ENCODE measurements at places on chromosomes 3 and 15.

GRCh38 chr3:160134454-160134853 is 90.8 kb upstream of the C3orf80 start:
- no peak for DNase-seq

DNA sequence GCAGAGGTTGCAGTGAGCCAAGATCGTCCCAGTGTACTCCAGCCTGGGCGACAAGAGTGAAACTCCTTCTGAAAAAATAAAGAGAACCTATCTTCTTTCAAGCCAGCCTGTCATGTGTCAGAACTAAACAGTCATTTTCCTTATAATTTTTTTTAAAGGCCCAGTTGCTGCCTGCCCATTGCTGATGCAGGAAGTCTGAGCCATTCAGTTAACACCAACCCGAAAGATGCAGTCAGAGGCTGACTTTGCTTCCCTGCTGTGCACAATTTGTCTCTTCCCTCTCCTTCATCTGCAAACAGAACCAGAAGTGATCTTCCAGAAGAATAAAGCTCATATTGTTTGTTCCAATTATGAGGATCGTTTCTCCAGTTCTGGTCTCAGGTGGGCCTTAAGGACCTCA is 220.6 kb downstream of the SLCO3A1 start:
- DNase-seq = no peak

DNA sequence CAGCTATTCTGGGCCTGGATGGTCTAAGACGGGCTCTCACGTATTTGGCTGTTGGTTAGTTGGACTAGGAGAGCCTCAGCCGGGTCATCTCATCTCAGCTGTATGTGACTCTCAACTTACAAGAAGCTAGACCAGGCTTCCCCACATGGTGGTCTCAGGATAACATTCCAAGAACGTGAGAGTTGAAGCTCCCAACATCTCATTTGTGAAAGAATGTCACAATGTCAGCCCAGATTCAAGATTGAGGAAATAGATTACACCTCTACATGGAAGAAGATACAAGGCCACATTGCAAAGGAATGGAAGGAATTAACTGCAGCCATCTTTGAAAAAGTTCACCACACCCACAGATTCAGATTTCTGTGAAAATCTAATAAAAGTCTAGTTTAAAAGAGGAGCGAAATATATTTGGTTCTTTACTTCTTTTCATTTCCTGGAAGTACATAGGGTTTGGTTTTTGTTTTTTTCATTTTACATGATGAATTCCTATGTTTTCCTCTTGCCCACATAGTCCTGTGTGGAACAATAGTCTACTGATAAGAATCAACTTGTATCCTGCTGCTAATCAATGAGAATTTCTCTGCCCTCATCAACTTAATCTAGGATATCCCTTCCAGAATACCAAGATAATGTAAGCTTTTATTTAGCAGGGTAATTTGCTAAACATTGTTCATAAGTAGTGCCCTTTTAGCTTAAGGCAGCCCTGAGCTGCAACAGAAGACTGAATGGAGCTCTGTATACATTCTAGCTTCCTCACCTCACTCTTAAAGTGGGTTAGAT is 116.5 kb downstream of the CMSS1 start:
- no peak for DNase-seq

- DNase-seq = no peak
Observed at GRCh38 chr3:159944781-159945180, 43.9 kb upstream of the IL12A start.

- no peak for DNase-seq
Observed at GRCh38 chr3:14871456-14872200, 52.9 kb downstream of the FGD5 start.

- DNase-seq = no peak
Observed at GRCh38 chr3:113731694-113732093, 14.4 kb downstream of the NAA50 start.

- DNase-seq = no peak
Observed at GRCh38 chr15:88976656-88977055, 63.5 kb upstream of the MFGE8 start.

DNA sequence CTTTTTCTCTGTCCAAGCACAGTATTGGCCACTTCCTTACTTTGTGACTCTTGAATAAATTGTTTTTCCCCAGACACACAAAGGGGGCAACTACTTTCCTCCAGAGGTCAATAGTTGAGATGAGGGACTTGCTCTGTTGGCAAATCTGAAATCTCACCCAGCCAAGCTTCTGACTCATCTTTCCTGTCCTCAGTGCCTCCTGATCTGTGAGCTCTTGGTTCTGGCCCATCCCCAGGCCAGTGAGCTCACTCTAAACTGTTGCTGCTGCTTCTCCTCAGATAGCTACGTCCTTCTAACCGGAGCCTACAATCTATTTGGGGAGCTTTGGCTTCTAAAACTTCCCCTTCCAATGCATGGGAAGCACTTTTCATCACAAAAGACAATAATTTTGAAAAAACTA is 50.0 kb upstream of the NMD3 start:
- DNase-seq = no peak

GRCh38 chr15:72907733-72908132 is 124.2 kb upstream of the ADPGK start:
- no peak for DNase-seq

- no peak for DNase-seq
Observed at GRCh38 chr3:132444383-132444782, 27.1 kb downstream of the DNAJC13 start.

GRCh38 chr3:105984837-105985236 is 116.0 kb upstream of the CBLB start:
- no peak for DNase-seq

- DNase-seq = no peak
Observed at GRCh38 chr3:18575573-18575972, 150.4 kb upstream of the SATB1 start.

DNA sequence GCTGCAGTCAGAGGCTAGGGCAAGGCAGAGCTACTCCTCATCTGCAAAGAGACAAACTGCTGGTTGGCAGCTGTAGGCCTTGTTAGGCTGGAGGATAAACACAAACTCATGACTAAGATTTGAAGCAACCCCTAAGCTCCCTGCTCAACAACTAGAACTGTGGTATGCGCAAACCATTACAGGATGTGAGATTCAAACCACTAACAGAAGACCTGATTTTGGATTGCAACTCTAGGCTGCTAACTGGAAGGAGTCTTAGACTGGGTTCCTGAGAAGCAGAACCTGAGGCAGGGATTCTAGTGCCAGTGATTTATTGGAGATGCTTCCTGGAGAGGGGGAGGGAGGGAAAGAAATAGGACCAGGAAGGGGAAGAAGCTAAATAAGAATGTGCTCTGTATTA is 22.5 kb downstream of the CCR4 start:
- DNase-seq = no peak

- no peak for DNase-seq
Observed at GRCh38 chr15:58952751-58953150, 19.3 kb upstream of the SLTM start.

GRCh38 chr3:78887547-78888011 is 880.2 kb downstream of the ROBO1 start:
- DNase-seq = no peak

Measured in cortex of kidney (tissue), 1 donor.